Activated effector memory CD4-positive, alpha-beta T cell treated with anti-CD3 and anti-CD28 coated beads, Interleukin-2, amount 50 U/mL, for 16 hours (primary cell): ENCODE measurements at places on chromosomes 13 and 19.

DNA sequence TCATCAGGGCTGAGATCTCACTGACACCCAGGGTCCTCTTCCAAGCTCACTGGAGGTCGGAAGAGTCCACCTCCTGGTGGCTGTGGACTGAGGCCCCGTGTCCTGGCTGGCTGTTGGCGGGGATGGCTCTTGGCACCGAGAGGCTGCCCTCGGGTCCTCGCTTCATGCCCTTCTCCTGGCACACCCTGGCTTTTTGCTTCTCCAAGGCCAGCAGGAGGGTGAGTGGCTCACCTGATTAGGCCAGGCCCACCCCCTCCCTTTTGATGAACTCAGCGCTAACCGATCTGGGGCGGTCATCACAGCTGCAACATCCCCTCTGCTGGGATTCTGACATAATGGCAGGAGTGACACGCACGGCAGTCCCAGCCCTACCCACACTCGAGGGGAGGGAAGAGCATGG lies 4.4 kb downstream of the SLC39A3 start:
- no peak for DNase-seq

DNA sequence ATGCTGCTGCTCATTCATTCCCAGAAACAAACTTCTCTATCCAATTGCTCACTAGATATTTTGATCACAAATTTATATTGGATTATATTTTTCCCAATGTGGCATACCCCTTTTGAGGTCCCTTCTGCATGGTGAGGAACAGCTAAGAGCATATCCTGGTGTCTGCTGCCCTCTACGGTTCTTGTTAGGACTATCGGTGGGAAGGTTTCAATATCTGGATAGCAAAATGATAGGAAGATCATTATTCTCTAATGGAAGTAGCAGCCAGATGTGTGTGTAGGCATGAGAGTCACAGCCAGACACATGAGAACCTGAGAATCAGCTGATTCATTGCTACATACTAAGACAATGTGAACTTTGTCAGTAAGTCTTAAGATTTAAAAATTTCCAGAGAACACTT lies 1422.4 kb upstream of the MIR17HG start:
- no peak for DNase-seq

GRCh38 chr19:38952395-38953165 lies 21.8 kb downstream of the MRPS12 start:
- DNase-seq = no peak

- DNase-seq = peak; percentile 45
These were observed 13.6 kb upstream of the MCF2L start for GRCh38 chr13:112955271-112955937.

GRCh38 chr19:50537769-50538230 lies 24.1 kb upstream of the ASPDH start:
- peak; percentile 86 for DNase-seq

GRCh38 chr13:46495651-46496050 lies 57.3 kb upstream of the LRCH1 start:
- no peak for DNase-seq

DNA sequence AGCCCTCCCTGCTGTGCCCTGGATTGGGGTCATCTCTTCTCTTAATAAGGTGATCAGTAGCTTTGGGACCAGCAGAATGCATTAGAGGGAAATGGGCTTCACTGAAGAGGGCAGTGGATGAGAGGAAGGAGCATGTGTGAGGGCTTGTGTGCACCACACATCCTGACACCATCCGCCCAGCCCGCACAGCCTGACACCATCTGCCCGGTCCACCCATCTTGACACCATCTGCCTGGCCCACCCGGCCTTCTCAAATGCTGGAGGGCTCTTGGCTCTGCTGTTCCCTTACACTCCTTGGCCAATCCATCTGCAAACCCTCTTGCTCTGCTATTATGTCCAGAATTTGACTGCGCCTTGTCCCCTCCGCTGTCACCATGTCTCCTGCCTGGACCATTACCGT lies 41.8 kb downstream of the BICRA start:
- no peak for DNase-seq

DNA sequence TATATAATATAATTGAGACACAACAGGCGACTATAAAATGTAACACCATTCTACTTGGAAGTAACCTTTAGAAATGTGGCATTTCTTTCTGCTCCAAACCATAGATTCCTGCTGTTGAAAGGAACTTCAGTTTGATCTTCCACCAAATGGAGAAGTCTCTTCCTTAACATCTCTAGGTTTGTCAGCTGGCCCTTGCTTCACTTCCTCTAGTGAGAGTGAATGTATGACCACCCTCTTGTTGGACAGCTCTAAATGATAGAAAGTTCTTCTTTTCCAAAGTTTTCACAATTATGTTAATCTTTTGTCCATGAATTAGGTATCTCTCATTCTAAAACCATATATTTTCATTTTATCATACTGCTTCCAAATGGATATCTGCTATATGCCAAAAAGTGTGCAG lies 13.8 kb upstream of the COG6 start:
- no peak for DNase-seq
